Caco-2 (cell line): ENCODE measurements at places on chromosomes 2 and 18.

- no peak for DNase-seq
These were observed 119.4 kb upstream of the CTDP1 start for GRCh38 chr18:79560042-79560860.

DNA sequence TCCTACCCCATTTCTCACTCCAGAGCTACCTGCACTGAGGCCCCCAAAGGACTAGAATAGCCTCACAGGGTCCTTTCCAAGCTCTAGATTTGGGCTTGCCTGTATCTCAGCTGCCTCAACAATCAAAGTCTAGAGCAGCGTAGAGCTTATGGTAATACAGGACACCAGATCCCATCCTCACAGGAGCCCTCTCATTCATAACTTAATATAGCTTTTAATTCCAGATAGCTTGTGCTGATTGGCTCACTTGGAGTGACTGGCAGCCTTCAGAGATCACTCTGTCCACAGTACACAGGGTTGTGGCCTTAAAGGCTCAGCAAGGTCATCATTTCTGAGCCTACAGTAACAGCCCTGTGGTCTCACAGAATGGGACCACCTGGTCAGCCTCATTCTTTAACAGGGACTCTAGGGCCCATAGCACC lies 51.4 kb downstream of the ZFP36L2 start:
- DNase-seq, result no peak

DNA sequence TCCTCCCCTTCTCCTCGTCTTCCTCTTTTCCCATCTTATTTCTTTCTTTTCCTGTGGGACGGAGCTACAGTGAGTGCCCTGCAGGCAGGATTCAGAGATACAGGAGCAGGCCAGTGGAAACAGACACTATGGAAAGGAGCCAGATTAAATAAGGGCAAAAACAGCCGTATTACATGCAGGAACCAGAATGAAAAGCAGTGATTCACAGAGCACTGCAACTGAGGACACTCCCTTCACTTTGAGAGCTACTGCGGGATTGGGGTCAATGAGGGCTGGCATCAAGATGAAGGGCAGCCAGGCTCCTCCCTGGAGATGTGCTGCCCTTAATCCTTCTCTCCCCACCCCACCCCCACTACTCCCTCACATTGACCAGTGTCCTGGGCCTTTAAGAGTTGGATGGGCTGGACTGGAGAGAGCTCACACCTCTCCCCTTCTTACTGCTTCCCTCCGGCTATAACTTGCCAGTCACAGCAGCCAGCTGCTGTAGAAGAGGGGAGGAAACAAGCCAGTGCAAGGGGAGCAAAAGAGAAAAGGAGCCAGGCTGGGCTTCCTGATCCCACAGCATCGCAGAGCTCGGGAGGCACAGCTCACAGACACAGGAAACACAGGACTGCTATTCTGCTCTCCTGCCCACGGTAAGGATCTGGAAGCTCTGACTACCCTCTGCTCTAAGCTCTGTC lies at the start of gene PLCD4:
TSS of gene PLCD4 (plus strand) at position 464 of the 680 bp plus-strand sequence. CDS start 7,841 bp downstream, outside the sequence.
- DNase-seq, result no peak

- DNase-seq, result peak; percentile 10
These were observed 96.7 kb upstream of the COPS8 start for GRCh38 chr2:236988690-236989624.

- no peak for DNase-seq
These were observed 51.3 kb downstream of the TMEM247 start for GRCh38 chr2:46530639-46531038.

DNA sequence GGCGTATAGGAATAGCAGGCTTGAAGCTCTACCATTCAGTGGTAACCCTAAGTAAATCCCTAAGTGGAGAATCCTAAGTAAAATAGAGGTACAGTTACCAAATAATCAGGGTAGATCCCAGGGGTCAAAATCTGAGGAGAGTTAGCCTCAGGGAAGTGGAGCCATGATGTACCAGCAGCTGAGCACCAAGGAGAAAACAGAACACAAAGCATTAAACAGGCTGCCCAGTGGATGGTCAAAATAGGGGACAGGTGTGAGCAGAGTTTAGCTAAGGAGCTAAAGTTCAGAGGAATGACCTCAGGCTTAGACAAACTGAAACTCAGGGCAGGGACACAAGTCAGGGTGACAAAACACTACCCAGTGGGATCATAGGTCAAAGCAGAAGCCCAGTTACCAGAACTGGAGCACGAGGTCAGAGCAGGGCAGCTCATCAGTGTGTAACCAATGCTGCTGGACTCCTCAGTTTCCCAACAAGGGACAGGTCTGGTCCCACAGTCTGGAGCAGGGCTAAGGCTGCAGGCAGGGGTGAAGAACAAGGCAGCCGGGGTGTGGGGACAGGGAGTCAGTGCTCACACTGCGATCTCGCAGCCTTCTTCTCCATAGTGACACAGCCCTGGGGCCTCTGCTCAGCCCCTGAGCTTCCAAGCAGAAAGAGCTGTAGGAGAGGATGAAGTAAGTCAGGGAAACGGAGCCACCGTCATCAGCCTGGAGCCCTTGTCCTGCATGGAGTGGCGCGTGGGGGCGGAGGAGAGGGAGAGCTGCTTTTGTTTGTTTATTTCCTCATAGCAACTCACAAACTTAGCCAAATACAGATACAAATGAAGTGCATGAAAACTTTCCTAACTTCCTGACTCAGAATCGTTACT lies 264.0 kb downstream of the MREG start:
- peak; percentile 39 for DNase-seq

GRCh38 chr2:107259408-107260195 lies 373.6 kb upstream of the ST6GAL2 start:
- no peak for DNase-seq

- no peak for DNase-seq
These were observed 494.4 kb downstream of the FBXO15 start for GRCh38 chr18:73653251-73653650.

DNA sequence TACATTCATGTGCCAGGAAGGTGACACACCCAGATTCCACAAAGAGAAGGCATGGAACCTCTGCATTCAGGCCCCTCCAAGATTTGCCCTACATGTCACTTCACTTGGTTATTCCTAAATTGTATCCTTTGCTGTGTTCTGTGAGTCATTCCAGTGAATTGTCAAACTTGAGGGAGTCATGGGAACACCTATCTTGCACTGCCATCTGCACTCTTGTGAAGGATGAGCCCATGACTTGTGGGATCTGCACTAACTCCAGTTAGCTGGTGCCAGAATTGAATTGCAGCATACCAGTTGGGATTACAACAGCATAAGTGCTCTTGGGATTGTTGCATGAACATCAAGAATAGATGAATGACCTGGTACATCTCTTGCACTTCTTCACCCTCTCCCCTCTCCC lies 1288.0 kb upstream of the ZEB2 start:
- no peak for DNase-seq

GRCh38 chr2:165833156-165833555 lies 39.1 kb upstream of the GALNT3 start:
- DNase-seq, result peak; percentile 12

GRCh38 chr2:45888167-45888566 lies 236.7 kb downstream of the PRKCE start:
- DNase-seq, result no peak

GRCh38 chr18:45562567-45563479 lies 52.5 kb upstream of the SLC14A2 start:
- no peak for DNase-seq

- DNase-seq, result peak; percentile 77
These were observed 120.8 kb downstream of the GLI2 start for GRCh38 chr2:120856421-120856862.

GRCh38 chr2:205857520-205858237 lies 175.4 kb downstream of the NRP2 start:
- DNase-seq, result no peak

- no peak for DNase-seq
These were observed 195.3 kb downstream of the FHOD3 start for GRCh38 chr18:36492604-36493329.

DNA sequence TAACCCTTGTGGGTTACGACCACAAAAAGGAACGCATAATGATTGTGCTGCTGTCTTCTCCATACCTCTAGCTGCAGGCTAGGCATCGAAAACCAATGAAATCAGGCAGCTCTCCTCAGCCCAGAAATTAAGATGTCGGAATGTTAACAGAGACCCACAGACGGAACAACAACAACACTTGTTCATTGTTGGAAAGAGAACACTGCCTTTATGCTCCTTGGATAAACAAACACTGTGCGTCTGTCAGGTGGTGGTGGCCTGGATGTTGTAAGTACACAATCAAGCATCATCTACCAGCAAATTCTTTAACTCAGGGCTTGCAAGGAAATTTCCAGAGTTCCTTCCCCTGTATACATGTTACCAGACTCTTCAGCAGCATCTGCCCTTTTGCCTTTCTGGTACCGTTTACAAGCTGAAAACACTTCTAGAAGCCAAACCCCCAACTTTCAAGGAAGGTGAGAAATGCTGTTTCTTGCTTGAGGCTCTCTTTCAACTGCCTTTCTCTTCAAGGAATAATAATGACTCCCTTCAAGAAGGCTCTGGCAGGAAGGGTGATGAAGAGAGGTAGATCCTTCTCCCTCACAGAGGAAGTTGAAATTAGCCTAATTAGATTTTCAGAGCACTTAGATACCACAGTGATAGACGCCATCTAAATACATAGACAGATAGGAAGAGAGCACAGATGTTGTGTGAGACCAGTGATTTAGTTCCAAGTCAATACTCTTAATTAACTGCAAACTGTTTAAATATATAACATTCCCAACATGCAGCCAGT lies 332.7 kb downstream of the ZNF521 start:
- DNase-seq, result no peak

GRCh38 chr2:96209011-96209728 lies 543 bp upstream of the STARD7 start:
- no peak for DNase-seq

GRCh38 chr2:122094557-122094956 lies 339.1 kb downstream of the TSN start:
- DNase-seq, result no peak
